Activated T-cell treated with anti-CD3 and anti-CD28 coated beads for 48 hours (primary cell): ENCODE measurements at places on chromosomes 2 and 18.

GRCh38 chr2:209121691-209122090, 302.2 kb upstream of the MAP2 start:
- no peak for DNase-seq

- no peak for DNase-seq
These were observed 126.3 kb downstream of the HDAC4 start for GRCh38 chr2:239274391-239275043.

DNA sequence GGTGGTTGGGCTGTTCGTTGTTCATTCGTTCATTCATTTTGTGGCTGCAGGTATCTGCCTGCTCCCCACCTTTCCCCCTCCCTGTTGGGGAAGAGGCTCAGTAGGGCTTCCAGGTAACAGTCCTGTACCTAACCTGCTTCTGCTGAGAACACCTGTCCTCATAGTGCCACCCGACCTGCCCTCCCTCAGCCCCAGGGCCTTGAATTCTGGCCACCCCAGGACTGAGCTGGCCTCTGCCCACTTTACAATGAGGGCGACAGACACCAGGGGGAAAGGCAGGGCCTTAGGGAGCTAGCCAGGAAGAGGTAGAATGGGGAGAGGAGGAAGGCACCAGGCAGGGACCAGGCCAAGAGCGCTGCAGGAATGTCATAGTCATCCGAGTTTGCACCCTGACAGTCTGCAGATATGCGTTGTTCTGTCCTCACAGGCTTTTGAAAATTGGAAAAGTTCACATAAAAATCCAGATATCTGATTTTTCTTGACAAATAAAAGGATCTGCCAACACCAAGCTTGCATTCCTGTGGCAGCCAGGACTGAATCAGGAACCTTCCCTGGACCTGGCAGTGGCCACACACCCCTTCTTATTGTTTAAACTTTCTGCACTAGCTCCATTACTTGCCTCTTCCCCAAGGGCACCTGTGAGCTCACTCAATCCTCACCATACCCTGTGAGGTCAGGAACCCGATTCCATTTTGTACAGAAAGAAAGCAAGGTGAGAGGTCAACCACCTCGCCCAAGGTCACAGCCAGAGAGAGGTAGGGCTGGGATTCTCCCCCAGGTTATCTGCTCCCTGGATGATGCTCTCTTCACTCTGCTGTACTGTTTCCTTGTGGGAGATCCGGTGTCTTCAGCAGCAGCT, 35.3 kb upstream of the MRPL33 start:
- DNase-seq = no peak

GRCh38 chr2:118987886-118988285, 45.9 kb downstream of the MARCO start:
- DNase-seq = no peak

GRCh38 chr18:31835528-31836133, 75.0 kb upstream of the SLC25A52 start:
- DNase-seq = no peak

DNA sequence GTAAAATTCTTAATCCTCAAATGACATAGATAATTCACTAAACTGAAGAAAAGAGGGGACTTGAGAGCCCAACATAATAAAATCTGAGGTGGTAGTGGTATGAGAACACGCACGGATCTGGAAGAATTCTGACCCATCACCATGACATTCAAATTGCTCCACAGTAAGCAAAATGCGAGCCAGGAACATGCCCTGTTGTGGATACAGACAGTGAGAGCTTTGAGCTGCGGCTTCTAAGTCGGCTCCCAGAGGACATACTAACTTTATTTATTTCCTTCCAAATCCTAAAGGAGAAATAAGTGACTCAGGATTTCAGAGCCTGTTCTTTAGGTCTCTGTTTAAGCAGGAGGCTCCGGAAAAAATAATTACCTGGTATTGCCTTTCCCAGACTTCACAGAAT, 143.4 kb upstream of the SMAD7 start:
- no peak for DNase-seq

GRCh38 chr2:63399156-63399555, 189.1 kb downstream of the WDPCP start:
- DNase-seq = no peak

DNA sequence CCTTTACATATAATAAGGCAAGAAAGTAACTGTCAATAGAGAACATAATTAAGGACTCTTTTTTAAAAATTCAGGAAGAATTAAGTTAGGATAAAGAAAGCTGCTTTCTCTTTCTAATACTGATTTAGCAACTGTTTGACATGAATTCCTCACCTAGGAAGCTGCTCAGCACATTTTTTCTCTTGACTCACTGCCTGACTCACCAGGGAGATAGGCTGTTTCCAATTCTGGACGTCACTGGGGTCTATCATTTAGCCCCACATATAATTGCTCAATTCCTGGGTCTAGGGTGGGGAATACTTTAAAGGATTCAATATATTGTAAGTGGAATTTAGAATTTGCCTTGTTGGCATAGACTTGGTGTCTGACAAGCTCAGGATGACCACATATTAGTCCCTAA, 50.8 kb upstream of the UGP2 start:
- no peak for DNase-seq

- DNase-seq = no peak
These were observed 82.0 kb upstream of the FSHR start for GRCh38 chr2:49236316-49236715.

DNA sequence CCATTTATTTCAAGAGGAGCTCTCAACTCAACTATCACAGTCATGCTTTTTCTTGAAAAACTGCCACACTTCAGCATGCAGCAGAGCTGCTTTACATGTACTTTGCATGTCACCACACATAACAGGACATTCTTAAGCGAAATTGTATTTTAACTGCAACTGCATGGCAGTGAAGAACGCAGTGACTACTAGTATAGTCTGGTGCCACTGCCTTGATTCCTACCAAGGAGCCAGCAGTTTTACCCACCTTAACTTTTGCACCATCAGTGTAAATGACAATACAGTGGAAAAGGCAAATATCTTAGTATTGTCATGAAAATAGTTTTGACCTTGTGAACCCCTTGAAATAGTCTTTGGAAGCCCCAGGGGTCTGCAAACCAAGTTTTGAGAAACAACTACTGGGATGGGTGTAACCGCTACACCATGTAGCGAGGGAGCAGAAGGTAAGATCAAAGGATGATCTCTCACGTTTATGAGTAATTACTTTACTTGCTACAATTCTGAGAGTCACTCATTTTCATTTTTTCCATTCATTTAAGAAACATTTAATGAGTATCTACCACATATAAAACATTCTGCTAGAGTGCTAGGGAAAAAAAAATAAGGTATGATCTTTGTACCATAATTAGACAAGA, 32.3 kb upstream of the MPP4 start:
- DNase-seq = no peak

- DNase-seq = no peak
These were observed 36.3 kb downstream of the GALNT1 start for GRCh38 chr18:35617865-35618264.
